ENCODE measurements at places on chromosomes 12 and 14.

DNA sequence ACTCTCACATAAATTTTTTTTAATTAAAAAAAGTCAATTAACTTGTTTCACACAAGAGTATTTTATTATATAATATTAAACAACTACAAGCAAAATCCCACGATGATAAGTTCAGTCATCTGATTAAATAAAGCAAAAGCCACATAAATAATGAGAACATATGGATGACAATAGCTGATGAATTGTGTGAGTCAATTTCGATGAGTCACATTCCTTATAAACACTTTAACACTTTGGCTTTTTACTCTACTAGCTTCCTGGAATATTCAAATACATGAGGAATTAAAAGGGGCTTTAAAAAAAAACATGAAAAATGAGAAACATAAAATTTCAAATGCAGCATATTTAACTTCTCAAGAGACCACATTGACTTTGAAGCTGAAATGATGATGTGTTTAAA is 95.3 kb downstream of the BCAT1 start:
- no peak for DNase-seq

DNA sequence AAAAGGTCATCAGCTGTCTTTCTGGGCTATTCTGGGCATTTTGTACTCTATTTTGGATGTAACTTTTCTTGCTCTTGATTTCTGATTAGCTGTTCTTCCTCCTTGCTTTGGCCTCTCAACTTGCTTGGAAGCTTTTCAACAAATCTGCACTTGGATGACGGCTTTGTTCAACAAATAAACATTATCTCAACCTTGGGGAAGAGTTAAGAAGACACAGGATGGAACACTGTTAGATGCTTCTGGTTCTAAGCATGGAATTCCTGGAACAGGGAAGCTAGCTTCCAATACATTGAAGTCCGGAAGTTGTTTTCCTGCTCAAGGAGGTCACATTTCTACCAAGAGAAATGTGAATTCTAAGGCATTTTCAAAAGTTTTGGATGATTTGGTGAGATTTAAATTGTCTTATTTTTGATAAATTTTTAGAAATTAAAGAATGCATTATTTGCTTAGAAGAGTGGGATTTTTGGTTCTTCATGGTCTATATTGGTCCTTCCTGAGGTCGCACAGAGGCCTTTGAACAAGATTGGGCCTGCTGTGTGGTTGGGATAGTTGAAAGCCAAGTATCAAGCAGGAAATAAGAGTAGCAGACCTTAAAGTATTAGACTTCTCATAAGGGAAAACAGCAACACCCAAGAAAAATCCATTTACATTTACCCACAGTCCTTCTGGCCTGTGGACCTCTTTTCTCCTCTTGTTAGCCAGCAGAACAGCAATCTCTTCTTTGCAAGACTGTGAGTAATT is 59.2 kb downstream of the PPFIBP1 start:
- no peak for DNase-seq

- no peak for DNase-seq
These were observed 57.4 kb downstream of the DGLUCY start for GRCh38 chr14:91171291-91171690.

GRCh38 chr12:97260786-97261185 is 201.8 kb upstream of the RMST start:
- DNase-seq, result no peak

DNA sequence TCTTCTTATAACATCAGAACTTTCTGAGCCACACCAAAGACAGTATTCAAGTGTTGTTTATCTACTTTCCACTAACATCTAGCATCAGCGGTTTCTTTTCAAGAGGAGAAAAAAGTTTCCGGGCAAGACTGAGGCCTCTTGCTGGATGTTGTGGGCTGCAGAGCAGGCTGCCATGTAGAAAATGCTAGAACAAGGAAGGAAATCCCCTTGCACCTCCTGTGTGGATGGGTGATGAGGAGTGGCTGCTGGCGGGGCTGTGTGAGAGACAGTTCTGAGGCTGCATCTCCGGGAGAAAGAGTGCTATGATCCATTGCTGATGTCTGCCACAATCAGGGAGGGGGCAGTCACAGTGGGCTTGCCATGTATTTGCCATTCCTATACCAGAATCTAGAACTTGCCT is 37.8 kb upstream of the PPP1CC start:
- no peak for DNase-seq

- no peak for DNase-seq
These were observed 9.6 kb downstream of the CRADD start for GRCh38 chr12:93686572-93687356.

DNA sequence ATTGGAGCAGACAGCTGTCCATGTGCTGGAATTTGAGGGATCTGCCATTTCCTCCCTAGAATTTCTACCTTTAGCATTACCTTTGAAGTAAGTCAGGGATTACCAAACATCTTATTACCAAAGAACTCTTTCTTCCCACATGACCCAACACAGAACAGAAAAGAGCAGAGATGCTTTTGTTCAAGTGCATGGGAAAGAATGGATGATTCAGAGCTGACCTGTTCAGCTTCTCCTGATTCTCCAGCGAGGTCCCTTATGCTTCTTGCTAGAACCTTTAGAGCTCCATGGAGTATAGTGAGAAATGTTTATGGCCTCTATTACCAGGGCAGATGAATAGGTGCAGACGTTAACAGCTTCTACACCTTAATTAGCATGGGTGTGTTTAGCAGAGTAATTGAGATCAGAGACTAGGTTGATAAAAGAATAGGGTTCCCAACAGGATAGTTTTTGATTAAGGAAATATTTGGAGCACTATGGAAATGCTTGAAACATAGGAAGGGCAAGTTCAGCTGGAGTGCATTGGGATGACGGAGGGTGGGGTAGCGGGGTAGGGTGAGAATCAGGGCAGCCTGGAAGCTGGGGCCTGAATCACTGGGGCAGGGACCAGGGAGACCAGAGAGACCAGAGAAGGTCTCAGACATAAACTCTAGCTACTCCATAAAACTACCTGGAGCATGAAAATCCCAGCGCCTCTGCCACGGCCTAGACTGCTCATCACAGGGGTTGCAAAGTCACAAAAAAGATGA is 223.7 kb downstream of the CACNA1C start:
- DNase-seq, result no peak

GRCh38 chr12:51128919-51129318 is 44.0 kb downstream of the TFCP2 start:
- DNase-seq, result no peak

DNA sequence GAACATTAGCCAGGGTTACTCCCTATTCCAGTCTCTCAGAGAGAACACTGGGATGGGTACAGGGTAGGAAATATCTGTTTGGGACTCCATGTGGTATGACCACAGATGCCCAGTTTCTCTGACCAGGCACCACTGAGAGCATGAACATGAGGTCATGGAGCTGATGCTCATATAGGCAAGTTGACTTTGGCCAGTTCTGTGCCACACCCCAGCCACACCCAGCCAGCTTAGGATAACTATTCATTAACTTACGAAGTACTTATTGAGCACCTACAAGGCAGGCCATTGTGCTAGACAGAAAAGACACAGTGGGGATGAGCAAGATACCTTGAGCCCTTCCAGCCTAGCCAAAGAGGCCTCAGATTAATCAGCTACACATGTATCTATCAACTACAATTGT is 262.5 kb downstream of the DPF3 start:
- DNase-seq, result no peak

DNA sequence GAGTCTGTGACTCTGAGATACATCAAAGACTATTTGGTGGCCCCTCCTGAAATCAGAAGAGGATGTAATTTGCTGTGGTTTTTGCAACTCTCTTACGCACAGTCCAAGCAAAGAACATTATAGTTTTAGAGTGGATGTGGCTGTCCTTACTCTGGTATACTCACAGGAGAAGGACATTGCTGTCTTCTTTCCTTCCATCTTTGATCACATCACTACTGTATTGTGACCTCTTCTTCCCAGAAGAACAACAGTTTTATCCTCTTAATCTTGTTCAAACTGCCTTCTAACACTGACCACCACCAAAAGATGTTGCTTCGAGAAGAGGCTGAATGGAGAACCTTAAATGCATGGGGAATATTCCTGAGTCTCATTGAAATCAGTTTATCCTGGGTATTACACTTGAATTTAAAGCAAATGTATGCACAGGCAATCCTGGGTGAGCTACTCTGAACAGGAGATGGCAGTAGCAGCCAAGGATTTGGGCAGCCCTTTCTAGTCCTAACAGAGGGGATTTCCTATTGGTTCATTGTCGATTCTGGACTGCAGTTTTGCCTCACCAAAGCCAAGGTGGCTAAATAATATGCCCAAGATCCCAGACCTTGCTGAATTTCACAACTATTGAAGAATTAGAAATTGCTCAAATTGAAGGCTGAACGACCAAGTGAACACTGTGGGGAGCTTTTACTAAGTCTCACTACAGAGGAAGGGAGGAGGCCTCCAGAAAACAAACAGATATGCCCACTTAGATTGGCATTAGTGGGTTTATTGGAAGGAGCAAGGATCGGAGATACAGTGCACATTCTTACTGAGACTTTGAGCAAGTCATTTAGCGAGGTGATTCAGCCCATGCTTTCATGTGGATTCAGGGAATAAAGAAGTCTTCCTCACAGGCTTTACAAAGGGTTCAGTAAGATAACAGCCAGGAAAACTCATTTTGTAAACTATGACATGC is 282.8 kb downstream of the PAWR start:
- no peak for DNase-seq

DNA sequence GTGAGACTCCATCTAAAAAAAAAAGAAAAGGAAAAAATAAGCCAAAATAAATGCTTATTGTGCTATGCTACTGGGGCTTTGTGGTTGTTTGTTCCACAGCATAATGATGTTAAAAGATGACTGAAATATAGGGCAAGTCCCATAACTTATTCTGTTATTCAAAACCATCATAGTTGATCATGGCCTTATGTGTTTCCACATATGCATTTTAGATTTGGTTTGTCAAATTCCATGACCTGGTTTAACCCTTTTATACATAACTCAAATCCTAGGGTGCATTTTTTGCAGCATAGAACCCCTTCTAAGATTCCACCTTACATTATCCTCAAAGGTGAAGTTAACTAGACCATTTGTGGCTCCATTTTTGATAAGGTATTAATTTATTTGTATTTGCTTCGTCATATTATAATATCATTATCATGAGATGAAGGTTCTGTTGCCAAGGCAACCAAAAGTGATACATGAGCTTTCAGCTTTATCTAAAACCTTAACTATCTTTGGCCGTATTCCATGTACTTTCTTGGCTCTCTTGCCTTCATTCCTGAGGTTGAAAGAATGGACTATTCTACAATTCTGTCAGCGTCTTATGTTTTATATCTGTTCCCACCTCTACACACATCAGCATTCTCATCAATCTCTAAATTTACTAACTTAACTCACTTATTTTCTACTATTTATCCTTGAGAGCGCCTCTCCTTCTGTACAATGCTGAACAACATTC is 138.7 kb upstream of the DYRK2 start:
- no peak for DNase-seq

- no peak for DNase-seq
These were observed 13.1 kb downstream of the CCDC85C start for GRCh38 chr14:99590746-99591555.

DNA sequence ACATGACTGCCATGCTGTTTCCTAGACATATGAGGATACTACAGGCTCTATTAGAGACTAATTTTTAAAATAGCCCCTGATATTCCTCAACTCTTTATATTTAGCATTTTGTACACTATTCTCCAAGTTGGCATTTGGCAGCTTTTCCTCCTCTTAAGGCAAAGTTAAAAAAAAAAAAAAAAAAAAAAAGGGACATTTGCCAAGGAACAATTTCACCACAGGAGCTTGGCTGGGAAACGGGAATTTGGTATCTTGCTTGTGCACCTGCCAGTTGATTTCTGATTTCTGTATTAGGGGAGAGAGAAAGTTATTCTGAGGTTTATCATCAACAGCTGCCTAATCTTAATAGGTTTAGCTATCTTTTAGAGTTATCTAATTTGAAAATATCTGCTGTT is 87.2 kb downstream of the CAND1 start:
- DNase-seq, result no peak

GRCh38 chr14:48792376-48793024 is 793.7 kb downstream of the RPS29 start:
- DNase-seq, result no peak

DNA sequence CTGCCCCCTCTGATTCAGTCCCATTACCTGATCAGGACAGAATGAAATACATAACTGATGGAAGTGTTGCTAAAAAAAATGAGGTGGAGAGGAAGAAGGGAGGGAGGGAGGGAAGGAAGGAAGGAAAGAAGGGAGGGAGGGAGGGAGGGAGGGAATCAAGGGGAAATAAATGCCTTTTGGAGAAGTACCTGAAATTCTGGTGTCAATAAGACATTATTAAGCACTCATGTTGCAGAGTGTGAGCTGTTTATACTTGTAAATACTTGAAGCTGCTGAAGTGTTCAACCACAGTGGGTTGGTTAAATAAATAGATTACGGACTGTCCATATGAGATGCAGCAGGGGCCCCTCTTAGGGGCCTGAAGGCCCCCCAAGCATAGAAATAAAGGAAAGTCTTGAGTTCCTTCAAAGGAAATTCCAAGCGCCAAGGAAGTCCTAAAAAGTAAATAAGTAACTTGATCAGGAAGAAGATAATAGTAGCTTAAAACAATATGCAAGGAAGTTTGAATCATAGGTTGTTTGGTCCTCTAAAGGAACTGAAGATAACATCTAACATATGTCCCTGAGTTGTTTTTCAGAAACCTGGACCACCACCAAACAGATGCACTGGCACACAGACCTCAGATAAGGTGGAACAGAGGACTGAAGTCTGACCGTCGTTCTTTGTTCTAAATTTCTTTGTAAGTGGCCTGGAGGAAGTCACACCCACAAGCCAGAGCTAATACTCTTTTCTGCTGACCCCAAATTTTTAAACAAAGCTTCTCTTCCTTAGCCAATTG is 110.8 kb downstream of the SEC23A start:
- no peak for DNase-seq

DNA sequence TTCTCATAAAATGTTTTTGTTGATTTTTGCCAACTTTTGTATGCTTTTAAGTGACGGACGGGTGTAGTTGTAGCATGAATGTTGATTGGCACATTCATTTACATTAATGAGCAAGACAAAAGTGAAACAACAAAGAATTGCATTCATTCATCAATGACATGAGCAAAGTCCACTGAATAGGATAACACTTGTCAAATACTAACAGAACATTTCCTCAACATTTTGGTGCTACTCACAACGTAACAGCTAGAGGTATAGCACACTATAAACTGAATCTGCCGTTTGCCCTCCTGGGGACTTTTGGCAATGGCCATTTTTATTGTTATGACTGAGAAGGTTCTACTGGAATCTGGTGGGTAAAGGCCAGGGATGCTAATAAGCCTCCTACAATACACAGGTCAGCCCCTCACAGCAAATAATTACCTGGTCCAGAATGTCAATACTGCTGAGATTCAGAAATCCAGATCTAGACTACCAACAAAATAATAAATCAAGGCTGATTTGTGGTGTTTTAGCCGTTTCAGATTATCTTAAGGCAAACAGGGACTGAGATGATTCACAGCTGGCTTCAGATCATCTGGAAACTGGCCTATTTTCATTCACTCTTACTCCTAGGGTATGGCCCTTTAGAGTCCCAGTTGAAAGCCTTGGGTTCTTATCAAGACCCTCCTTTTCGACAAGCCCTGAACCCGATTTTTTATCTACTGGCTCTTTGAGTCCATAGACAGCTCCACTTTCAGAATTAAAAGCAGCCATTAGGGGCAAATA is 22.5 kb upstream of the CDKN3 start:
- DNase-seq, result no peak

GRCh38 chr14:53953002-53953827 is 3.4 kb downstream of the BMP4 start:
- DNase-seq, result no peak

- no peak for DNase-seq
These were observed 27.1 kb upstream of the TMTC2 start for GRCh38 chr12:82659343-82660207.
